Upper lobe of left lung (tissue), 6 donors: ENCODE measurements at places on chromosomes 1 and 21. TPM values are rescaled to one million over a fixed set of nuclear protein-coding genes. Genes with fewer than 3 reads are reported as not detected.

FTCD gene
- total RNA-seq = not detected

BATF3 gene
- 14.1 TPM for total RNA-seq

FCRL6 gene
- total RNA-seq = 2.9 TPM

DNA sequence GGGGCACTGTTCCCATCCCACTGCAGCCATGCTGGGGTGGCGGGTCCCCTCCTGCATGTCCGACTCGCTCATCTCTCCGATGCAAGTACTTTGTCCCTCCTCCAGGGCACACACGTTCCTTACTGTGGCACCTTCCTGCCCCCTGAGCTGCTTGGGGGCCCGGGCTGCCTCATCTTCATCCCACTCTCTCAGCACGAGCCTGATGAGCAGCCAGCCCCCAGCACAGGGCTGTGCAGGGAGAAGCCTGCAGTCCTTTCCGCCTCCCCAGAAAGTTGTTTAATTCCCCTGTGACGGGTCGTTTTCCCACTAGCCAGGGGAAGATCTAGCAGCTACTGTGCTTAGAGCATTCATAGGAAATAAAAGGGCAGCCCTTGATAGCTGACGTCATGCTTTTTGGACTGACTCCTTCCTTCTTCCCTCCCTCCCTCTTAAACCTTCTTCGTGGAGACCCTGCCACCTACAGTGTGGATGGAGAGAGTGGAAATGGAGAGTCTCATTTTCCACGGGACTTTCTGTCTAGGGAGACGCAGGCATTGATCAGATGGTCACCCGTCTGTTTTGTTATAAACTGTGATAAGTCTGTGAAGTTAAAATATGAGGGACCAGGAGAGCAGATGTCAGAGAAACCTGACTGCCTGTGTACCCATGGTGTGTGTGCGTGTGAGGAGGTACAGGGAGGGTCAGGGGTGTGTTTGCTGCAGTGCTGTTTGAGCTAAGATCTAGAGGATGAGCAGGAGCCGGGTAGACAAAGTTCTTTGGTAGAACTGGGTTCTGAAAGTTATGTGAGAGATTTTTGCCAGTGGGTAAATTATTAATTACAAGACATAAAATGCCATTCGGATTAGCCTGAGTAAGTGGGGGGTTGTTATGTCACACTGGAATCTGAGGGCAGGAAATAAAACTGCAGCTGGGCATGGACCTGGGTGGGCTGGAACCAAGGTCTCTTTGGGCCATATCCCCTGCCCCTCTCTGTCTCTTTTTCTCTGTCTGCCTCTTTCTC is 34.3 kb downstream of the GPR137B start:
- DNase-seq = no peak
- H3K4me3 ChIP-seq = no peak overlapping the region
- H3K36me3 ChIP-seq = no peaks in the 10 kb centered on the region
- H3K4me1 ChIP-seq = no peaks in the 10 kb centered on the region

- no peaks in the 10 kb centered on the region for H3K36me3 ChIP-seq
- no peak overlapping the region for H3K27ac ChIP-seq
- H3K4me1 ChIP-seq = peaks cover 4% of the 10 kb centered on the region
- no peak overlapping the region for H3K4me3 ChIP-seq
These were observed 95.9 kb upstream of the SGIP1 start for GRCh38 chr1:66438062-66438461.

DNA sequence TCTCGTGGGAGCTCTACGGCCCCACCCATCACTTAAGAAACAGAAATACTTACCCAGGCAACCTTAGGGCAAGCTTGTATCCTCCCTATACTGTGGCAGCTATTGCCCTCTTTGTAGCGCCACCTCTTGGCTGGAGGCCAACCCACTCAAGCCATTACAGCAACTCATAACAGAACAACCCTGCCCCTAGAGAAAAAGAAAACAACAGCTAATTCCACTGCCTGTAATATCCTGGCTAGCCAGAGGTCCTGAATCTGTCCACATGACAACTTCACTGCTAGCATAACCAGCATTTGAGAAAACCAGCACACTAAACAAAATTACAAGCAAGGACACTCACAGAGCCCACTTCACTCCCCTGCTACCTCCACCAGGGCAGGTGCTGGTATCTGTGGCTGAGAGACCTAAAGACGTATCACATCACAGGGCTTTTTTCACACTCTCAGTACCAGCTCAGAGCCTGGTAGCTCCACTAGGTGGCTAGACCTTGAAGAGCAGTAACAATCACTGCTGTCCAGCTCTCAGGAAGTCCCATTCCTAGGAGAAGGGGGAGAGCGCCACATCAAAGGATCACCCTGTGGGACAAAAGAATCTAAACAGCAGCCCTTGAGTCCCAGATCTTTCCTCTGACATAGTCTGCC is 14.5 kb upstream of the MX1 start:
- H3K27me3 ChIP-seq = no peaks in the 10 kb centered on the region
- H3K4me1 ChIP-seq = peaks cover 8% of the 10 kb centered on the region
- peak; percentile 66 for DNase-seq
- no peak overlapping the region for H3K4me3 ChIP-seq

DNA sequence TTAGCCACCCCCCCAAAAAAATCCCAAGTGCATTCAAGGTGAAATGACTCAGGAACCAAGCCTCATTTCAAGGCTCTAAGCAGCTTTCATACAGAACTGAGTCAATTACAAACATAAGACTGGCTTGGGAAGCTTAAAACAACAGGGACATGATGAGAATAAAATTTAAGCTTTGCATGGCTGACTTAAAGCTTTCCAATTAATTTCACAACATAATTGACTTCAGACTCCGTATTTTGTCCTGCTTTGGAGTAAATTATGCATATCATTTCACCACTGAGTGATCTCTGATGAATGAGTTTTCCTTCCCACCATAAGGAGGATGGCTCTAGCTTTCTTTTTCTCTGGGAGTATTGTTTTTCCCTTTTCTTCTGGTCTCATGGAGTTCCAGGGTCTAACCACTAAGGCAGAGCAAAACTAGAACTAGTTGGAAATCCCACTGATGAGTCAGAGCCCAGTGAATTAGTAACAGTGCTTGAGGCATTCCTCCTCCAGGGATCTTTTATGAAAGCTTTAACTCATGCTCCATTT is 72.8 kb downstream of the XCL2 start:
- no peak overlapping the region for H3K4me3 ChIP-seq
- no peaks in the 10 kb centered on the region for H3K36me3 ChIP-seq
- peaks cover 15% of the 10 kb centered on the region for H3K4me1 ChIP-seq
- DNase-seq = no peak
- no peaks in the 10 kb centered on the region for H3K27me3 ChIP-seq

GRCh38 chr21:23394458-23394857 is 2212.8 kb downstream of the MRPL39 start:
- H3K4me3 ChIP-seq = no peak overlapping the region
- DNase-seq = no peak
- H3K27ac ChIP-seq = no peak overlapping the region
- H3K27me3 ChIP-seq = no peaks in the 10 kb centered on the region
